ENCODE measurements at places on chromosomes 2 and 18.

DNA sequence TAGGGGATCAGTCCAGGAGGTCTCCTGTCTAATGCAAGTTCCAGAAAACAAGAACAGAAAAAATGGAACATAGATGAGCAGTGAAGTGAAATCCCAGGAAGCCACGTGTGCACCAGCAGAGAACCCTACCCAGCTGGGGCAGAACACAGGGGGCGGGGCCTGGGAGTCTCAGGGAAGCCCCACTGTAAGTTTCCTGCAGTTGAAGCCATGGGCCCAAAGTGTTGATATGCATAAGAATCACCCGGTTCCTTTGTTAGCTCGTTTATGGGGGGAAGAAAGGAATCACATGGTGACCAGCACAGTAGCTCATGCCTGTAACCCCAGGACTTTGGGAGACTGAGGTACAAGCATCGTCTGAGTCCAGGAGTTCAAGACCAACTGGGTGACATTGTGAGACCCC is 131.3 kb downstream of the INO80D start:
- DNase-seq, result no peak

GRCh38 chr2:61463769-61464475 is 7.0 kb downstream of the USP34 start:
- DNase-seq, result no peak

GRCh38 chr18:31386741-31387140 is 10.2 kb downstream of the DSG4 start:
- DNase-seq, result no peak

GRCh38 chr2:133484784-133485183 is 83.5 kb downstream of the NCKAP5 start:
- no peak for DNase-seq

GRCh38 chr2:191758518-191759507 is 80.9 kb downstream of the NABP1 start:
- peak; percentile 60 for DNase-seq

DNA sequence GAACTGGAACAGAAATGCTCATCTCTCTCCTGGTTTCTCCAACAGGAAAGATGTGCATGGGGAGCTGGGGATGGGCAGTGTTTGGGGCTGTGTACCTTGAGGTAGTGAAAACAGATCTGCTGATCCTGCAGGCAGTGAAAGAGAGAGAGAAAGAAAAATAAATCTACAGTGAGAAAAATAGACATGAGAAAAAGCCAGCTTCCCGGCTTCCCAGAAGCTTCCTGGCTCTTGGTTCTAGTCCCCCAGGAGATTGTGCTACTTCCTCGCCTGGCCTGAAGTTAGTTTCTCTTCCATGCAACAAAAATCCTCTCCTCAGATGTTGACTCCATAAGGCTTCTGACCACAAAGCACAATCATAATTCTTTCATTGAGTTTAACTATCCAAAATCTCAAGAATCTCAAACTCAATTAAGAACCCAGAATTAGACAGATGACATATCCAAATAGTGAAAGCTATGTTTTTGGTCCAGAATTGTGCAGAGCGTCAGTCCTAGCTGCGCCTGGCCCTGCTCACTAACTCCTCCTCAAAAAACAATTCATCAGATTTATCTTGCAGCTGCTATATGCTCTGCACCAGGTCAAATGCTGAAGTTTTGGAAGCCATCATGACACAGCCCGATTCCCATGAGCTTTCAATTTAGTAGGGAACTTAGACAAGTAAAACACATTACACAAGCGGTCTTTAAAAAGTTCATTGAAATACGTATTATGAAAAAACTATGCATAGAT is 20.1 kb upstream of the NAB1 start:
- DNase-seq, result no peak

- no peak for DNase-seq
Measured at GRCh38 chr18:48270929-48271328, 138.3 kb downstream of the ZBTB7C start.

- no peak for DNase-seq
Measured at GRCh38 chr2:168589236-168590211, 133.5 kb downstream of the CERS6 start.

- no peak for DNase-seq
Measured at GRCh38 chr2:213934560-213934959, 476.3 kb upstream of the VWC2L start.

DNA sequence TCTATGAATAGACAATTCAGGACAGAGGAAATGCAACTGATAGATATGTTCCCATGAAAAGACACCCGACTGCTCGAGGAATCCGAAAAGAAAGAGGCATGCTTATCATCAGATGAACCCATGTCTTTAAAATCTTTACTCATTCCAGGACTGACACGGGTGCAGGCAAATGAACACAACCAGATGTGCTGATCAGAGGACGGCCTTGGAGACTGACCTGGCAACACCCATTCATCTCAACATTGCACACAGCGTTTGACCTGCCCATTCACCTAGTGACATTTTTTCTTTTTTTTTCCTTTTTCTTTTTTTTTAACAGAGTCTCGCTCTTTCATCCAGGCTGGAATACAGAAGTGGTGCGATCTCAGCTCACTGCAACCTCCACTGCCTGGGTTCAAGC is 377.5 kb downstream of the EIPR1 start:
- DNase-seq, result no peak

GRCh38 chr2:34652636-34653035 is 1053.5 kb upstream of the FAM98A start:
- no peak for DNase-seq

- peak; percentile 27 for DNase-seq
Measured at GRCh38 chr2:209368914-209369313, 54.9 kb upstream of the MAP2 start.

- DNase-seq, result no peak
Measured at GRCh38 chr2:224908818-224909217, 133.4 kb downstream of the DOCK10 start.

- no peak for DNase-seq
Measured at GRCh38 chr2:219991116-219991515, 363.7 kb downstream of the SLC4A3 start.

GRCh38 chr2:121476684-121477083 is 54.0 kb upstream of the RNU4ATAC start:
- no peak for DNase-seq

GRCh38 chr2:177084607-177085006 is 128.0 kb upstream of the HNRNPA3 start:
- DNase-seq, result no peak

GRCh38 chr2:126912201-126912600 is 13.5 kb downstream of the TEX51 start:
- DNase-seq, result no peak

GRCh38 chr2:16303761-16304160 is 361.9 kb downstream of the CYRIA start:
- no peak for DNase-seq

GRCh38 chr2:109473616-109474318 is 140.0 kb downstream of the SEPTIN10 start:
- DNase-seq, result no peak

DNA sequence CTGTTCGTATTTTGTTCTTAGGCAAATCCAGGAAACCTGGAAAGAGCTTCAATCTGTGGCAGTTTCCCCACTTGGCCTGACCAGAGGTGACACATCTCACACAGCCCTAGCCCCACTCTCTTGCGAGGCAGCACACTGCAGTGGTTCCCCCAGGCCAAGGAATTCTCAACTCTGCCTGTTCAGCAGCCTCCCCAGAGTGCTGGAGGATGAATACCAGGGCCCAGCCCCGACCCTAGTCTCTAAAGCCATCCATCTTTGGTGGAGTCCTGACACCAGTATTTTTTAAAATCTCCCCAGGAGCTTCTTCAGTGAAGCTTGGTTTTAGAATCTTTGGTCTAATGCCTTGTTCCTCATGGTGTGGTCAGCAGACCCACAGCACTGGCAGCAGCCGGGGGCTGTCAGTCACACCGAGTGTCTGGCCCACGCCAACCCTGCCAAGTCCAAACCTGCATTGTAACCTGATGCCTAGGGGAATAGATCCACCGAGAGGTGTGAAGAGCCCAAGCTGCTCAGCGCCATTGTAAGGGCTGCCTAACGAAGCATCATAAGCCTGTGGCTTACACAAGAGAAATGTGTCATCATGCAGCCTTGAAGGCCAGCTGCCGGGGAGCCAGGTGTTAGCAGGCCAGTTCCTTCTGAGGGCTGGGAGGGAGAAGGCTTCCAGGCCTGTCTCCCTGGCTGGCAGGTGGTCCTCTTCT is 428.7 kb upstream of the ID2 start:
- no peak for DNase-seq

- no peak for DNase-seq
Measured at GRCh38 chr2:119234021-119235019, 10.7 kb downstream of the STEAP3 start.

DNA sequence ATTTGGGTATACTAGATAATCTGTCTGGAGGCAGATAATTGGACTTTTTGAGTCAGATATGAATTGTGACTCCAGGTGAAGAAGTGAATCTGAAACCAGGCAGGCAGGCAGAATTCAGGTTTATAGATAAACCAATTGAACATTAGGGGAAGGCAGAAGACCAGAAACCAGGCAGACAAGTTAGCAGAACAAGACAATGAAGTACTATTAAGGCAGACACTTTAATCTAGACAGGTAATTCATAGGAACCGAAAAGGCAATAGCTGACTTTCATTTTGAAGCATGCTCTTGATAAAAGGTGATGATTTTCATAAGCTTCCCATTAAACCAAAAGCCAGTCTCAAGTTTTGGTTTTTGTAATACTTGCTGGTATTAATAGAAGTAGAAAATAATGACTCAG is 19.3 kb upstream of the SLC4A10 start:
- no peak for DNase-seq

DNA sequence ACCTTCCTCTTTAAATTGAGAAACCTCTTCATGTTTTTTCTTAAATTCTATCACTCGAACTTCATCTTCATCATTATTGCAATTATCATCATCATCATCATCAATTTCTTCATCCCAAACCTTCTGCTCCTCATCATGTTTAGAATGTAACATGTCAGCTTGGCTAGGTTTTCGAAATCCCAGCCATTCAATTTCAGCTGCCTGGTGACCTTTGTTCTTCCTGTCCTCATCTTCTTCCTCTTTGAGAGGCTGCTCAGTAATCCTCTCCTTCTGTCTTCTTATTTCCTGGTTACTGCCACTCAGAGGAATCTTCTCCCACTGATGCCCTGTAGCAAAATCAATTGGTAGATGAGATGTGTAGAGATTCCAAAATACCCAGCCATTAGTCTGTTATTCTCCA is 4.2 kb downstream of the ERMN start:
- DNase-seq, result no peak

DNA sequence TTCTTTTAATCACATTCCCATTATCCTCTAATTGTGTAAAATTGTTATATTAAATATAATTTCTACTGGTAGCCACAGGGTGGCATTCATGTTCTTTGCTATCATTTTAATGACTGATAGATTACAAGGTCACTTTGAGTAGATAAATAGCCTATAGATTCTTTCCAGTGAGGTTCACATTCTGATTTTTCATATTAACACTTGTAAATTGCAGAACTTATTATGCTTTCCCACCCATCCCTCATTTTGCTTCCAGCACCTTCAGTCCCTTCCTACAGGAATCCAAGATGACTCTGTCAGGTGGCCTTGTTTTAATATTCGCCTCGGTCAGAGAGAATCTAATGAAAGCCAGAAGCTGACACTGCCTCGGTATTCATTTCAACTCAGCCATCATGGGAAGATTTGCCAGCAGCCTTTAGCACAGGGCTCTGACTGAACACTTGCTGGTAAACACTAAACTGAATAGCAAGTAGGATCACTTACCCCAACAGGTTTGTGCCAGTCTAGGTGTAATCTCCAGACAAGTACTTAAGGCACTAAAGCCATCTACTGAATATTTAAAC is 101.2 kb upstream of the FSHR start:
- DNase-seq, result no peak

GRCh38 chr2:226117510-226118065 is 682.0 kb downstream of the IRS1 start:
- DNase-seq, result no peak

GRCh38 chr2:174561283-174561971 is 36.2 kb downstream of the WIPF1 start:
- DNase-seq, result no peak

- DNase-seq, result no peak
Measured at GRCh38 chr2:221649051-221649775, 77.1 kb upstream of the EPHA4 start.

All from hepatic stellate cell (primary cell).